ENCODE measurements at places on chromosomes 3 and 15.

- DNase-seq: peak; percentile 58
These were observed 8.4 kb upstream of the ATR start for GRCh38 chr3:142586803-142587406.

DNA sequence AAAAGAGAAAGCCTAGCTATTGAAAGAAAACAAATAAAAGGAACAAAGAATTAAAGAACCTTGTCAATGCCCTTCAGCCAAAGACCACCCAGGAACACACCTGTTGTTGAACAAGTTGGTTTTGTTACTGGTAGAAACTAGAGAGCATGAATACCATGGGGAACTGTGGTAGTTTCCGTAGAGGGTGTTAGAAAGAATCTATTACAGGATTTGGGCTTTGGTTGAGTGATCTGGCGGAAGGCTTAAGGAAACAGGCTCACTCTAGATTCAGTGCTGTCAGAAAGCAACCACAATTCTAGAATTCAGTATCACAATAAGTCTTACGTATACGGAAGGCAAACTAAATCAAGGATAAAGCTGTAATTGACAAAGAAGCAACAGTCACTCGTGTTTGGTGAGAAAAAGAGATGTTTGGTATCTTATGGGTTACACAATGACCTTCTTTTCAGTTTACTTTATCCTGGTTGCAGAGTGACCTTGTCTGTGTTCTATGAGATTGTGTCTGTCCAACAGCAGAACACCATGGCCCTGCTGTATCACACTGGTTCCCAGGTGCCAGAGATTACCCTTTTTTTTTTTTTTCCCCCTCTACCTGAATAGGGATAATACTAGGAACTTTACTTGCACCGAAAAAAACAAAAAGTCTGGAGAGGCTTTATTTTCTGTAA is 265.9 kb downstream of the SHQ1 start:
- no peak for DNase-seq

- no peak for DNase-seq
These were observed 428.8 kb upstream of the TBL1XR1 start for GRCh38 chr3:177626045-177626444.

- DNase-seq: no peak
These were observed 143.6 kb upstream of the SLITRK3 start for GRCh38 chr3:165339753-165340152.

All from NCI-H345 (cell line).